Spinal cord (tissue), 10 donors: ENCODE measurements at places on chromosomes 13 and 19.

- no peak for DNase-seq
Measured at GRCh38 chr13:25422153-25422552, 50.4 kb downstream of the ATP8A2 start.

- no peak for DNase-seq
Measured at GRCh38 chr13:71632206-71632605, 234.8 kb downstream of the DACH1 start.

- DNase-seq = peak; percentile 48
Measured at GRCh38 chr19:4474514-4475022, 2.5 kb downstream of the HDGFL2 start.

DNA sequence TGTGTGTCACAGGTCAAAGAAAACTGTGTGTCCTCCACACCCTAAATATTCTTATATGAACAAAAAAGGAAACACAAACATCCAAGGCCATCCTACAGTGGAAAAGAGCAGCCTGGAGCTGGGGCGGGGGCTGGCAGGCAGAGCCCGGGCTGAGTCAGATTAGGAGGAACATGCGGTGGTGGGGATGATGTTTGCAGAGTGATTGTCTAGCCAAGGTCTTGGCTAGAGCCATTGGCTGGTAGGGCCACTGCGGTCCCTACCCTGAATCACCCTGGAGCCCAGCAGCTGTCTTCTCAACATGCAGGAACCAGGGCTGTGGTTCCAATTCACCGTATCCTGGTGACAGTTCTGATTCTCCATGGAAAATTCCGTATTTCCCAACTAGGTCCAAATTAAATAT, 439.5 kb downstream of the FGF9 start:
- DNase-seq = no peak

- no peak for DNase-seq
Measured at GRCh38 chr13:100987948-100988347, 313.4 kb upstream of the TMTC4 start.

- no peak for DNase-seq
Measured at GRCh38 chr19:2097203-2097885, 629 bp downstream of the IZUMO4 start.

DNA sequence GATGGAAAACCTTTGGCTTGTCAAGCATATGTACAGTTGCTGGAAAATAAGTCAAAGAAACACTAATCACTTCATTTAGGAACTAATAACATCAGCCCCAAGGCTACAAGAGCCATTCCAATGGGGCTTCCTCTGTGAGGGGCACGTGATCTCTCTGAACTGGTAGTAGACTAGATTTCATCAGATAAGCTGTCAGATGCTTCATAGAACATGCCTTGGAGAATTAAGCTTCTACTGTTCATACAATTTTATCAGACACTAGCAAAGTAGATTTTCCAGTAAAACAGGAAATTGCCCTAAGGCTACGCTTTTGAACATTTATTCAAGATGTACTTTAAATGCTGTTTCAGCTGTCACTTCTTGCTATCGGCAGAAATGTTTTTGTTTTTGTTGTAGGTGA, 107.8 kb downstream of the EDNRB start:
- peak; percentile 13 for DNase-seq

DNA sequence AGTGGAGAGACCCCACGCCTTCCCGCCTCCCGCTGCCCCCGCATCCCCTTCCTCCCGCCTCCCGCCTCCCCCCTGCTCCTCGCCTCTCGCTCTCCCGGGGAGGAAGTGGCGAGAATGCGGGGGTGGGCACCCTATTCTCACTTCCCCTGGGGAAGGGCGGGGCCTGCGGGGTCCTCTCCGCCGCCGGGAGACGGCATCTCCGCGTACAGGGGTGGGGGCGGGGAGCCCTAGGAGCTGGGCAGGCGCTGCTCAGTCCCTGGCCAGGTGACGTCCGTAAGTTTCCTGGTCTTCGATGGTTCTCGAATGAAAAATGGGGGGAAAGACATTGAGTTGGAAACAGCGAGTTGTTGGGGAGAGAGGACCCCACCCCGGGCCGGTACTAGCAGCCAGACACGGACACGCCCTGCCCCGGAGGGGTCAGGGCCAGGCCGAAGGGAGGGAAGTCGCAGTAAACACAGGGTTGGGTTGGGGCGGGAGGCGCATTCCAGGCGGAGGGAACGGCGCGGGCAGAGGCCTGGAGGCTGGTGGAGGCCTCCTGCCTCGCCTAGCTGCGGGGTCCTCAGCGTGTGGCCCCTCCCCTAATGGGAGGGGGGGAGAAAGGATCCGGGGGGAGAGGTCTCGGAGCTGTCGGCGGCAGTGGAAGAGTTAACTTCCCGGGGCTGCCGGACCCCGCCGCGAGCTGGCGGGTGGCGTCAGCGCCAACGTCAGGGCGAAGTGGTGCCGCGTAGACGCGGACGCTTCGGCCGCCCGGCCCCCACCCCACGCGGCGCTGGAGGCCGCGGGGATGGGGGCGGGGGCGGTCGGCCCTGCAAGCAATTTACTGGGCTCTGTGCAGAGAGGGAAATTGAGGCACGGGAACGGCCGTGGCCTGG, 10.4 kb upstream of the JUND start:
- DNase-seq = no peak

DNA sequence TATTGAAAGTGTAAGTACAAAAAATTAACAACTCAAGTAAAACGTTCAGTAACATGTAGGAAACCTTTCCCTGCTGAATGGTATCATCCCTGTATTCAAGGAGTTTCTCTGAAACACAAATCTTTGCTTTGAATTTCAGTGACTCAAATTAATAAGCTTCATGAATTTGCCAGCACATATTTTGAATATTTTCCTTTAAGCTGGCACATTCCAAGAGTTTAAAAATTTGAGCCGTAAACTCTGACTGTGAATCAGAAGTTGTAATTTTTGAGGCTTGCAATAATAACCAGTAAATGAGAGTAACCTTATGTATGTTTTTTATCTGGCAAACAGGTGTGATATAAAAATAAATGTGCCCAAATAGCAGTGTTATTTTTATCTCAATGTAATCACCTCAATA, 1722.6 kb upstream of the PRR20A start:
- DNase-seq = no peak

DNA sequence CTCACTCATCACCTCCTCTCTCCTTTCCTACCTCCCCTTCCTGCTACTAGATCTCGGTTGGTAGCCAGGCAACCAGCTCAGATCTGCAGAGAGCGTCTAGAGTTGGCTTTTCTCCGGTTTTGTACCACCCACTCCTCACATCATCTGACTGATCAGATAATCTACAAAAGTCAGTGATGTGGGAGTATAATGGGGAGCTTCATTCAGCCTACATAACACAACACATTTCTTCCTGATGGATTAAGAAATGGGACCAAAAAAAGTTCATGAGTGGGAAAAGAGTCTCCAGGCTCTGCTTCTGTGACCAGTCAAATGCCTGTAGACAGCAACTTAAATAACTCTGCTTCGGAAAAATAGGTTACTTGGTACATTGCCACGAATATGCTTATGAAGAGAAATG, 279.8 kb downstream of the DCLK1 start:
- DNase-seq = no peak

GRCh38 chr13:75458696-75459422, 23.1 kb downstream of the TBC1D4 start:
- DNase-seq = no peak

DNA sequence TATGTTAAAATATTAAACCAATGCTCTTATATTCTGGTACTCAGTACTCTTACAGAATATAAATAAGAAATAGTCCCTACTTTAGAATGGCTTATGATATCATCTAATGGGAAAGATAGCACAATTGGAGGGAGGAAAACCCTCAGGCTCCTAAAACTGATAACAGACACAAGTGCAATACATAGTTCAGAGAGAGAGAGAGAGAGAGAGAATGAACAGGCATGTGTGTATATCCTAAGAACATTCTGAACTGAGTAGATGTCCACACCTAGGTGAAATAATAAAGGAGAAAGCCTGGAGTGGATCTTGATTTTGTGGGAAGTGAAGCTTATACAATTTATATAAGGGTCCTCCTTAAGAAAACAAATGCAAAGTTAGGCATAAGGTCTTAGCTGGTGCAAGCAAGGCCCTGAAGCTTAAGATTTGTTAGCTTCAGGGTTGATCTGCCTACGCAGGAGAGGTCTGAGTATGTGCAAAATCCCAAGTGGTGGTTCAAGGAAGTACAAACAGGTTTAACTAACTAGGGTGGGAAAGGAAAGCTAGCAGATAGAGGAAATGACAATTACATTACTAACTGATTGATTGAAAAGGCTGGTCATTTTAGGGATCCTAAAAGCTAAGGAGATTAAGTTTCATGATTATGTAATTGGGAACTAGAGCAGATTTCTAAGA, 53.3 kb downstream of the SOX21 start:
- DNase-seq = no peak

DNA sequence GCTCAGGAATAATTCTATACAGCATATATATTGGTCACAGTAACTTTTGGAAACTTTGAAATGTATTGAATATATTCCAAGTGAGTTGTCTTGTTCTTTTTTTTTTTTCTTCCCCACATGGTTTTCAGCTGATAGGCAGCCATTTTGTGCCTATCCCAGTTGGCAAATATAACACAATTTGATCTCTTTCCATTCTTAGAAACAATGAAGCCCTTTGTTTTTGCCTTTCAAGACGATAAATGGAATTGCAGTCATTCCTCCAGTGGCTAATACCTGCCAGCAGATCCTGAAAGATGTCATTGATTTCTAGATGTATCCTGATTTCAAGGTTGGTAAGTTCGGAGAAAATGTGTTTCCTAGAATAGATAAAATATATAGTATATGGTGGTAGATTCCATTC, 951.1 kb upstream of the SLC10A2 start:
- no peak for DNase-seq

DNA sequence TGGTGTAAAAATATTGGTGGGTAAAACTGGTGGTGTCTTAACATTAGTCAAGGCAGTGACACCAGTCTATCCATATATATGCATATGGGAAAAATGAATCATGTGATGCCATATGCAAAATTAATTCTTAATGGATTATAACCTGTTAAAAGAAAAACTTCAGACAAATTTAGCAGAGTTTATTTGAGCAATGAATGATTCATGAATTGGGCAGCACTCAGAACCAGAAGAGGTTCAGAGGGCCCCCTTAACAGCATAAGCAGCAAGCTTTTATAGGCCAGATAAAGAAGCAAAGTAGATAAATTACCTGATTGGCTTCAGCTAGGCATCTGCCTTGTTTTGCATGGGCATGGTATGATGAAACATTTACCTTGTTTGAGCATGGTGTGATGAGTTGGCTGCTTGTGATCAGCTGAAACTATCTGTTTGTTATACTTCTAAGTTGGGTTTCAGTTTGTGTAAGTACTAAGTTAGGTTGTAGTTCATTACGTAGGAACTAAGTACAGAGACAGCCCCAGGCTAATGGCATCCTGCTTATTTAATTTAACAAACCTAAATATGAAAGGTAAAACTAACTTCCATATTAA, 66.6 kb downstream of the DNAJC15 start:
- DNase-seq = no peak

GRCh38 chr13:52809310-52809769, 39.1 kb downstream of the PCDH8 start:
- DNase-seq = peak; percentile 77

GRCh38 chr13:35469806-35470525, 6.5 kb downstream of the MAB21L1 start:
- DNase-seq = no peak

GRCh38 chr19:8221161-8221560, 12.0 kb downstream of the CERS4 start:
- DNase-seq = no peak

GRCh38 chr19:33465834-33466233, 55.8 kb downstream of the PEPD start:
- no peak for DNase-seq

DNA sequence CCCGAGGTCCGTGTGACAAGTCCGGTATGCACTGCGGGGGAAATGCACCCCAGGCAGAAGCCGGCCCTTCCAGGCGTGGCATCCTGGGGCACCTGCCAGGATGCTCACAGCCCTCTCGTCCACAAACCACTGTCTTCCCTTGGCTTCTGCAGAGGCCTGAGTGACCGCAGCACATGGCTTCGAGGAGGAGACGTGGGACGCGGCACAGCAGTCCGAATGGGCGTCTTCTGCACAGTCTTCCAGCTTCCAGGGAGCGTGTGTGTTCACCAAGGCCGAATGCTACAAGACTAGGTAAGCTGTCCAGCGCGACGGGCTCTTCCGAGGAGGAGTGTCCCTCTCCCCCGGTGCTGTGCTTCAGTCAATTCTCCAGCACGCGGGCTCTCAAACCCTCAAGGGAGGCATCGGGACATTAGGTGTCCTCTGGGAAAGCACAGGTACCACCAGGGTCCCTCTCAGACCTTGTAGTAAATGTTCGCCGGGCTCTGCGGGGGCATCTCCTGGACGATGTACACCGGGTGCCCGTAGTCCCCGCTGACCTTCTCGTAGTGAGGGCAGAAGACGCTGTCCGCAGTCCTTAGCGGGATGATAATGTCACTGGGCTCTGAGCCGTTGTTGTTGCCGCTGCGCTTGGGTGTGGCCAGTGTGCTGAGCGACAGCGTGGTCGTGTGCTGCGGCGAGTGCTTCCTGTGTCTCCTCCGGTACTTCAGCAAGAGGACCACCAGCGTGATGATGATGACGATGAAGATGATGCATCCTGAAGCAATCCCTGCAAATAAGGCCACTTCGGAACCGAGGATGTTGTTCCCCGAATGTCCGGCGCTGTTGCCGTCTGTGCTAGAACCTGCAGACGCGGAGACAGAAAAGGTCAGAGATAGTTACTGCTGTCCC, 42.6 kb downstream of the EFNB2 start:
- no peak for DNase-seq

DNA sequence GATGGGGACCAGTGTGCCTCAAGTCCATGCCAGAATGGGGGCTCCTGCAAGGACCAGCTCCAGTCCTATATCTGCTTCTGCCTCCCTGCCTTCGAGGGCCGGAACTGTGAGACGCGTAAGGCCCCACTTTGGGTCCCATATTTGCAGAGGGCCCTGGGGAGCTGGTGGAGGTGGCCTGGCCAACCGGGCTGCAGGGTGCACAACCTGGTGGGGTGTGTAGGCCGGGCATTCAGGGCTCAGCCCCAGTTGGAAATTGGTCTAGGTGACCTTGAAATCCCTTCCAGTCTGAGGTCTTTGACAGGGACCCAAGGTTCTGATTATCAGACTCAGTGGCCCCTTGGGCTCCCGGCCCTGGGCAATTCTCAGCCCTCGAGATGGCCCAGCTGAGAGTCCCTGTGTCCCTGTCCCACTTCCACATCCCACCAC, 8.3 kb downstream of the F7 start:
- no peak for DNase-seq

DNA sequence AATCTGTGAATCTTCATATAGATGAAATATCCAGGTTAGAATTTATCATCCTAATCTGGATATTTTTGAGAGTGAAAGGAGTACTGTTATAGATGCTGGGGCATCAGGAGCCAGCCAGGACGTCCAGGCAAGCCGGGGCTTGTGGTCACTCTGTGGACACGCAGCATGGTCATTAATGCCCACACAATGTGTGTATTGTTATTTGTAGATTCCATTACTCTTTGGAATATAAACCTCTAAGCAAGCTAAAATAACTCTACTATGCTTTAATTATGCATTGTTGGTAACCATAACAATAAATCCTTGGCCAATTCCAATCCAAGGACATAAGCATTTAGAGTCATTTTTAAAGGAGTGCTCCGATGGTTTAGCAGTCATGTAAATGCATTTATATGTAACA, 137.9 kb downstream of the TM9SF2 start:
- DNase-seq = no peak

- DNase-seq = no peak
Measured at GRCh38 chr19:6586056-6586455, 4.9 kb downstream of the CD70 start.
